HCEC 1CT (cell line): ENCODE measurements at places on chromosomes 2 and 18.

DNA sequence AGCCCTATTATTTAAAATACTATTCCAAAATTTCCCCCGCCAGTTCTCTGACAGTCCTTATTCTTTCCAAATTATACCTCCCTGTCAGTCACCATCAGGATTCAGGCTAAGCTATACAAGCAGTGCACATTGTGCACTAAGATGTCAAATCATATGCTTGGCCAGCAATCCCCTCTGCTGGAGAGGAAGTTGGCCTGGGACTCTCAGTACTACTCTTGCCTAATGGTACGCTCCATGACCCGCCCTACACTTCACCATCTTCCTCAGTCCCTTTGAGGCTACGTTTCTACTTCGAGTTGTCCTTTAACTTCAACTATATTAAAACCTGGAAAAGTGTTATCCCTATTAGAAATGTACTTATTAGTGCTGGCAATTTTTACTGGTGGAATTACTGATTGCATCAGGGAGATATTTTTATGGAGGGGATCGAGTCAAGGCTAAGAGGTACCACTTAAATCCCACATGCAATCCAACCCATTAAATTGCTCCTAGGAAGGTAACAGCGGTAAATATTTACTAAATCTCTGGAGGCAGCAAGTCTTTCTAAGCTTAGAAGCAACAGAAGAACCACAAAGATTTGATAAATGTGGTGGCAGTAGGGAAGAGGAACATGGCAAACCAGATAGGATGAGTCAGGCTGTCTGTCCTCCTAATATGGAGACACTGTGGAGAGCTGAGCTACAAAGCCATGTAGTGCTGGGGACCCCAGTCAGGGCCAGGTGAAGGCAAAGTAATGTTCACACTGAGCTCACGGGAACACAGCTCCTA, 2.7 kb downstream of the USP40 start:
- no peak for DNase-seq

DNA sequence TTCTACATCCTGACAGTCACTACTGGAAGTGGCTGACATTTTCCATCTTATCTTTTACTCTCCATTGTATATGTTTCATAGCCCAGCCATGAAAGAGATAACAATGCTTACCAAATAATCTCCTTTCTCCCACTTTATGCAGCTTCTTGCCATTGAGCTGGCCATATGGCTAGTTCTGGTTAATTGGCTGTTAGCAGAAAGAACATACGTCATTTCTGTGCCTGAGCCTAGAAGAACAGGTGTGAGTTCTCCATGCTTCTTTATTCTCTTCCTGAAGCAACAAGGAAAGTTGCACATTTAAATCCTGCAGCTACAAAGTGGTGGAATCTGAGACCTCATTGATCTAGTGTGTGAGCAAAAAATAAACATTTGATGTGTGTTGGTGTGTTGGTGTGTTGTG, 82.0 kb upstream of the FSHR start:
- DNase-seq, result no peak

DNA sequence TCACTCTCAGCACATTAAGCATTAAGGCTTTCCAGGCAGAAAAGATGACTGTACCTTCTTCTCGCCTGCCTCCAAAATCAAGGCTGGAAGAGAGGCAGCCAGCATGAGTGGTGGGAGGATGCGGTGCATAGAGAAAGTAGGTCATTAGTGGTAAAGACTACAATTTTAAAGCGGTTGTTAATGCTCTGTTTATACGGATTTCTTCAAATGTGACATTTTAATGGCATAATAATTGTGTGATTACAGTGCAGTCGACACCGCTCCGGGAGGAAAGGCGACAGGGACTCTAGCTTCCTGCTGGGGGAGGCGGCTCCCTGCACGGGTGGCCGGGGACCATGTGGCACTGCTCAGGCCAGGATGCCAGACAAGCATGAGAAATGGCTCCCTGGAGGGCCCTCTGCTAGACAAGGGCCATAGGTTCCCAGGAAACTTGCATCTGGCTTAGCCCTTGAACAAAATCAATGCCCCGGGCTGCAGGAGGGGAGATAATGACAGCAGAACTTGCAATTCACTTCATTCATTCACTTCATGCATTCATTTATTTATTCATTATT, 129.6 kb downstream of the GALNT14 start:
- no peak for DNase-seq

DNA sequence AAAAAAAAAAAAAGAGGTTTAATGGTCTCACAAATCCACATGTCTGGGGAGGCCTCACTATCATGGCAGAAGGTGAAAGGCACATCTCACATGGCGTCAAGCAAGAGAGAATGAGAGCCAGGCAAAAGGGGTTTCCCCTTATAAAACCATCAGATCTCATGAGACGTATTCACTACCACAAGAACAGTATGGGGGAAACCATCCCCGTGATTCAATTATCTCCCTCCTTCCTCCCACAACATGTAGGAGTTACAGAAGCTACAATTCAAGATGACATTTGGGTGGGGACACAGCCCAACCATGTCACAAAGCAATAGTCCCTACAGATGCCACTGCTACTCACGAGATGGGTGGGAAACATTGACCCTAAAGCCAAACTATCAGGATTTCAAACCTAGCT, 392.7 kb upstream of the ID2 start:
- DNase-seq, result no peak

DNA sequence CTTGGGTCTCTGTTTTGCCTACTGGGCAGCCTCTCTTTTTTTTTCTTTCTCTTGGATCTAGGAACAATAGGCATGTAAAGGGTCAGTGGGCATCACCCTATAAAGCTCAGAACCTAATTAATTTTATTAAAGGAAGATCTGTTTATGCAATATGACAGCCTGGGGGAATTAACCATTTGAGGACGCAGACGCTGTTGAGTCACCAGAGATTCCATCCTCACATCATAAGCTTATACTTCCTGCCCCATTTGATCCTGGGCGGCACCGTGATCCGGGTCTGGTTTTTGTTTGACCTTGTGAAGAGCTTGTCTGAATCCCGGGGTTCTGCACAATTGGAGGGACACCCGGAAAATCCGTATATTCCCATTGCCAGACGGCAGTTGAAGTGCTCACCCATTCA, 16.8 kb upstream of the BCL11A start:
- DNase-seq, result no peak

DNA sequence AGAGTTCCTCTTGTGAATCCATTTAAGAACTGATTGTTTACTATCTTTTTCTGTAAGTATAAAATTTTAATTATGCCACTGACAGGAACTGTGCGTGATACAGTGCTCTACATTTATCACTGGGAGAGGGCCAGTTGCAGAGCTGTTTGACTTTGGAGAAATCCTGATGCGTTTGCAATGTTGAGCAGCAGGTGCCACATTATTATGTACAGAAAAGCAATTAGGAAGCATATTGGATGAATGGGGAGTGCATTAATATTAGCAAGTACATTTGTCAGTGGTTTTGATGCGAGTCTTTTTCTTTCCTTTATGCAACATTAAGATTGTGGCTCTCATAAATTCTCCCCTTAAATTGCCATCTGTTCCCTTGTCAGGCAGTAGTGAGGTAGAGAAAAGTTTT, 302.3 kb upstream of the FANCL start:
- DNase-seq, result no peak
